ENCODE measurements at places on chromosomes 3 and 15.

DNA sequence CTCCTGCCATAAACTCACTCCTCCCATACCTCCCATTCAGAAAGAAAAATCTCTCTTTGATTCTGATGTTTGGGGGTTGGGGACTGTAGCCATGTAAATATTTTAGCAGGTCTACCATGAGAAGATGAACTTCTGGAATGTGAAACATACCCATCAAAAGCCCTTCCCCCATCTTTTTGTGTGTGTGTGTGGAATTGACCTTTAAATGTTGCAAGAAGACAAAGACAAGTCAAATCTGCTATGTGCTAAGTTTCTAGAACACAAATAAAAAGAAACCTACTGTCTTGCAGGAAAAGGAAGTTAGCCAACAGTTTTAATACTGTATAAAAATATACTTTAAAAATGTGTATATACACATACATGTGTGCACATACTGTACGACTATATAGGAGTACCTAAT lies 29.7 kb upstream of the USP50 start:
- no peak for DNase-seq

- DNase-seq = no peak
These were observed 20.8 kb downstream of the CORO2B start for GRCh38 chr15:68599560-68600071.

GRCh38 chr3:176861137-176861536 lies 336.1 kb downstream of the TBL1XR1 start:
- DNase-seq = no peak

DNA sequence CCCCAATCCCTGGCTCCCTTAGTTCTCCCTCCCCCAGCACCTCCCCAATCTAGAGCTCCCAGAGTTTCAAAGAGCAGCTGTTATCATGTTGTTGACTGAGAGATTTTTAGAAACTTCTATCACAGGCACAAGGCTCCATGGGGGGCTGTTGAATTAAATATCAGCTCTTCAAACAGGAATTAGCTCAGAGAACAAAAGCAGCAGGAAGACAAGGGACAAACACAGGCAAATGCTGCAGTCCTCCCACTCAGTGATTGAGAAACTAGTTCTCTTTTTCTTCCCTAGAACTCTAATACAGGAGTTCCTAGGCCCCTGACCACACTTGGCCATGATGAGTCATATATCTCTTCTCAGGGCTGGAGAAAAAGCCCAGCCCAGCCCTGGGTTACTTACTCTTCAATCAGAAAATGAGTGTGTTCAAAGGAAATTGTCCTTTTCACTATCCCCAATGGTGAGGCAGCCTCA lies 262.1 kb downstream of the IGSF11 start:
- DNase-seq = no peak

- DNase-seq = no peak
These were observed 401.9 kb upstream of the TPRG1 start for GRCh38 chr3:188769831-188770230.

DNA sequence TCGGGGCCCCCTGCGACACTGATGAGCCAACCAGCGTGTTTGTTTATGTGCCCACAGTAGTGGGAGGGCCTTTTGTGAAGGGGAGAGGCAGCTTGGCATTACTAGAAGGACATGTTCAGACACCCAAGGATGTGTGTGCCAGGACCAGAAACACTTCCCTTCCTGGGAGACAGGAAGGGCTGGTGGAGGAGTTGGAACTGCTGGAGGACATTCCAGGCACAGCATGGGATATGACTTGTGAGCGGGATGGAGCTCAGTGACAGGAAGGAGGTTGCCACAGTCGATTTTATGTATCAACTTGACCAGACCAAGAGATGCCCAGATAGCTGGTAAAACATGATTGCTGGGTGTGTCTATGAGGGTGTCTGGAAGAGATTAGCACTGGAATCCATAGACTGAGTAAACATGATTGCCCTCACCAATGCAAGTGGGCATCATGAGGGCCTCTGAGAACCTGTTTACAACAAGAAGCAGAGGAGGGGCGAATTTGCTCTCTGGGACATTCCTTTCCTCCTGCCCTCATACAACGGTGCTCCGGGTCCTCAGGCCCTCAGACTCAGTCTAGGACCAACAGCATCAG lies 106.4 kb upstream of the TLE3 start:
- peak; percentile 59 for DNase-seq

GRCh38 chr3:101796077-101796680 lies 17.2 kb downstream of the NXPE3 start:
- DNase-seq = no peak

GRCh38 chr15:69679623-69680228 lies 227.1 kb downstream of the RPLP1 start:
- no peak for DNase-seq

- no peak for DNase-seq
These were observed 115.7 kb upstream of the STT3B start for GRCh38 chr3:31416980-31417379.

DNA sequence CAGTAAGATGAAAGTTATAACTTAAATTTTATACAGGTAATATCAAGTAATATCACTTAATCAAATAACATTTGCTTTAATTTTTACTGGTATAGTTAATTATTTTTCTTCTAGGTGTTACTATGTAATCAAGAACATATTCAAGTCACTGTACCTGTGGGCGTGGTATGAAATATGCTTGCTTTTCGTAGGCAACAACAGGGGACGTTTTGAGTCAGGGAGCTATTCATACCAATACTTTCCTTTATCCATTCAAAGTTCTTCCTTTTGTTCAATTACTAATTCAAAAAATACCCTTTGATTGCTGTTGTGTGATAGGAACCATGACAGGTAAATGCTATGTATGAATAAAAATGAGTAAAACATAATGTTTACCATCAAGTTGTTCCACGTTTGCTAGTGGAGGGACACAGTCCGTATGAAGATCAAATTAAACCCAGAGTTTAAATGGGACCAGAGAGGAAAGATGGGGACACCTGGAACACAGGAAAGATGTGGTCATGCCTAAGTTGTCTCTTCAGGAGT lies 654.0 kb upstream of the KCNMB2 start:
- no peak for DNase-seq

GRCh38 chr3:32062950-32063582 lies 43.4 kb upstream of the GPD1L start:
- DNase-seq = no peak

GRCh38 chr3:160154033-160154432 lies 71.2 kb upstream of the C3orf80 start:
- no peak for DNase-seq

GRCh38 chr15:47390208-47390765 lies 327.0 kb upstream of the SEMA6D start:
- no peak for DNase-seq

DNA sequence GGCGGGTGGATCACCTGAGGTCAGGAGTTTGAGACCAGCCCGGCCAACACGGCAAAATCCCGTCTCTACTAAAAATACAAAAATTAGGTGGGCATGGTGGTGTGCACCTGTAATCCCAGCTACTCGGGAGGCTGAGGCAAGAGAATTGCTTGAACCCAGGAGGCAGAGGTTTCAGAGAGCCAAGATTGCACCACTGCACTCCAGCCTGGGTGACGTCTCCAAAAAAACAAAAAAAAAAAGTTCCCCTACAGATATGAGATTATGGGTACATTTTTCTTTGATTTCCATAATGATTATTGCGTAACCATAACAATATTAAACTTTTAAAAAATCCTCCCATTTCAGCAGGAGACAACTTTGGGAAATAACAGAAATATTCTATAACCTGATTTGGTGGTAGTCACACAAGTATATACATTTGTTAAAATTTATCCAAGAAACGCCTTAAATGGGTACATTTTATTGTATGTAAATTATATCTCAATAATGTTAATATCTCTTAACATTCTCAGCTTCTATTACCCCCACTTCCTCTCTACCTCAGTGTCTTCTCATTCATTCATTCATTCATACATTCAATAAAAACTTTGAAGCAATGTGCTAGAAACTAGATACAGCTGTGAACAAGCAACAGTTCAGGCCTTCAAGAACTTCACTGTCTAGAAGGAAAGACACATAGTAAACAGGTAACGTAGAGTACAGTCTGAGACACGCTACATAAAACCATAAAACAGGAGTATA lies 6.6 kb downstream of the UBR1 start:
- DNase-seq = no peak

- DNase-seq = no peak
These were observed 37.4 kb upstream of the GALNT15 start for GRCh38 chr3:16137044-16137443.

DNA sequence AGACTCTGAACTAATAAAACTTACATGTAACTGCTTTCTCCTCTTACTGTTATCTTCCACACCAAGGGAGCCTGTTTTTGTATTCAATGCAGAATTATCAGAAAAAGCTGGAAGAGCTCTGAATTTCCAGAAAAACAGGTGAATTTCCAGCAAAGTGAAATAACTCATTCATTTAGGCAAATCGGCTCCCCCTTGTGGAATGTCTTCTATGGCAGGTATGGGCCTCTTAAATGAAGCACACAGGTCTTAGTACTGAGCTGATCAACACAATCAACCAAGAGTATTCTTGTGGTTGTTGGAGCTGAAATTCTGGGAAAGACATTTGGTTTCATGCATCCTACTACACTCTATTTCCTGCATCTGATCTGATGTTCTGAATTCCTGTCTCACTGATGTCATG lies 31.0 kb upstream of the PTPRG start:
- no peak for DNase-seq

DNA sequence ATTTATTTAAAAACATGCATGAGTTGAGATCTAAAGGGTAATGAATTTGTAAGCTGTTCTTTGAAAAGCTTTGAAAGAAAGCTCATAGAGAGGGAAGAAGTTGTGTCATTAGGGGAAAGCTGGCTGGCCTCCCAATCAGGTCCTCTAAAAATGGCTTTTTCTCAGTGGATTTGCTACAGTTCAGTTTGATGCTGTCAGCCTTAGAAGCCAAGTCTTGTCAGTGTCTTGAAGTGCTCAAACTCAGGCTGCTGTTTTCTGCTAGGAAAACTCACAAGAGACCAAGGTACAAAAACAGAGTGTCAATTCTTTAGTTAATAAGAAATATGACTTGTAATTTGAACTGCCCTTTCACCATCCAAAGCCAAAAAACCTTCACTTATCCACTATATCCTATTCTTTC lies 243.8 kb downstream of the OTOL1 start:
- DNase-seq = no peak

GRCh38 chr3:171953301-171954022 lies 85.9 kb upstream of the FNDC3B start:
- DNase-seq = no peak

DNA sequence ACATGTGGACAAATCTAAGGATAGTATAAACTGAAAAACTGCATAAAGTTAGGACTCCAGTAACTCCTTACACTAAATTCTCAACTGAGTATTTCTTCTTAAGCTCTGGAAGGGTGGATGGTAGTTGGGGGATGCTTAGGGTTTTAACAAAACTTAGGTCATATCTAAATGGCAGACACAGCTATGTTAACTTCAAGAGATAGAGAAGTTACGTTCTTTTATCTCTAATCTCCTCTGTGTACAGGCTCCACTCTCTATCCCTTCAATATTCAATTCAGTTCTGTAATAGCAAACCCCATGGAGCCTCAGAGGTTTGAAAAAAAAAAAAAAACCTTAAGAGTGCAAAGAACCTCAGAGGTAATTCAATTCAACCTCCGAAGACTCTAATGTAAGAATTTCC lies 3.1 kb downstream of the CMTM6 start:
- no peak for DNase-seq

DNA sequence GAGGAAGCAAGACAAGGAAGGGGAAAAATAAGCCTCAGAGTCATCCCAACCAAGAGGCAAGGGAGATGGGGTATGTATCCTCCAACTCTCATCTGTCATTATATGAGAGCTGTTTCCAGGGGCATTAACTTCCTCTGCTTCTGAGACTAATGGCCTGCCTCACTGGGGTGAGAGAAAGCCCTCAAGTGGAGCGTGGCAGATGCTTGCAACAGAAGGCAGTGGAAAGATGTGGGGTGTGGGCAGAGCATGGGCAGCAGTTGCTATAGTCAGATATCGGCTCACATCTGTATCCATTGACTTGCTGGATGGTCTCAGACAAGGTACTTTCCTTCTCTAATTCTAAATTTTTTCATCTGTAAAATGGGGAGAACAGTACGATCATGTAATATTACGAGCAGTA lies 81.7 kb upstream of the PLCL2 start:
- DNase-seq = no peak

DNA sequence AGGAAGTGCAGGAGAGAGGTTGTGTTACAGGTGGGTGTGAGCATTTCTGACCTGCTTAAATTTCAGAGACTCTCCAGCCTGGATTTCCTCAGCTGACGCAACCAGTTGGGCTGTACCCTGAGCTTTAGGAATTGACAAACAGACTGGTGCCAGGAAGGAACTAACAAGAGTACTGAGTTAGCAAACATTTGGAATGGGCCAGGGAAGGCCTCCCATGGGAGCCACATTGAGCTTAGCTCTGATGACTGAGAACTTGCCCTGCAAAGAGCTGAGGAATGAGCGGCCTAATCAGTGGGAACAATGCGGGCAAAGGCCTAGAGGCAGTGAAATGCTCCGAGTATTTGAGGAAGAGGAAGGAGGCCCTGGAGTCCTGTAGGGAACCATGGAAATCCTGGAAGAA lies 254.2 kb downstream of the FEZF2 start:
- DNase-seq = no peak

DNA sequence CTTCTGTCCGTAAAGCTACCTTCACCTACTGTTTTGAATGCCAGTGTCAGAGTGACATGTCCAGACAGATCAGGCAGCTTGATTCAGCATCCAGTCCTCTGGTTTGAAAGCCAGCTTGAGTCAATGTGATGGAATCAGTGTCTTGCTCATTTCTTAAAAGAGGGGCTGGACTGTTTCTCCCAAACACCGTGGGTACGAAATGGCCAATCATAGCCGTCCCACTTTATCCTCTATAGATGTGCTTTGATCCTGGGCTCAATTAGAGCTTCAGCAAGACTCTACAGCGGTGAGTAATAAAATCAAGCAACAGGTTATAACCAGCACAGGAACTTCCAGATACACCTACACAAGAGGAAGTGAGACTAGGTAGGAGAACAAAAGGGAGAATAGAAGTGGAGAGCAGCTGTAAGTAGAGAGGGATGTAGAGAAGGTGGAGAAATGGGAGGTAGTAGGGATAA lies 17.0 kb upstream of the OR5K1 start:
- no peak for DNase-seq

- no peak for DNase-seq
These were observed 14.2 kb downstream of the FSTL1 start for GRCh38 chr3:120436523-120437050.

GRCh38 chr3:49805897-49806701 lies 3.0 kb downstream of the INKA1 start:
- DNase-seq = peak; percentile 95

GRCh38 chr3:44989636-44990373 lies 13.8 kb downstream of the EXOSC7 start:
- DNase-seq = no peak

- no peak for DNase-seq
These were observed 556 bp downstream of the ANKRD63 start for GRCh38 chr15:40282147-40282868.

- no peak for DNase-seq
These were observed 46.4 kb downstream of the DNASE1L3 start for GRCh38 chr3:58164199-58164879.

DNA sequence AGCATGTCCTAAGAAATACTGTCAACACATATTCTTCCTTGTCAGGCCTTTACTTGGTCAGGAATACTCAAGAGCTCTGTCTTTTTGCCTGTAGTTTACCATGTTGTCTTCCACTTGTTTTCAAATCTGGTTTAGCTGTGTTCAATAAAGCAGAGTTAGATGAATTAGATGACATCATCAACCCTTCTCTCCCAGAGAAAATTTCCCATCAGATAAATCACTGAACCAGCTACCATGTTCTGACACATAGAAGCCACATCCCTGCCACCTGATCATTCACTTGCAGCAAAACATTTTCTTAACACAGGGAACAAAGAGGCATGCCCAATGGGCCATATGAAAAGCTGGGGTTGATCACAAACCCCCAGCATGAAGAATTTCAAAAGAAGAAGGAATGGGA lies 42.1 kb downstream of the TERC start:
- DNase-seq = no peak

GRCh38 chr3:52809662-52810377 lies 15.2 kb downstream of the ITIH3 start:
- no peak for DNase-seq

Data from CMK (cell line).